CD14-positive monocyte (primary cell): ENCODE measurements at places on chromosomes 7 and 10.

GRCh38 chr10:38605153-38605661 is 511.1 kb downstream of the ZNF37A start:
- no peak for DNase-seq

DNA sequence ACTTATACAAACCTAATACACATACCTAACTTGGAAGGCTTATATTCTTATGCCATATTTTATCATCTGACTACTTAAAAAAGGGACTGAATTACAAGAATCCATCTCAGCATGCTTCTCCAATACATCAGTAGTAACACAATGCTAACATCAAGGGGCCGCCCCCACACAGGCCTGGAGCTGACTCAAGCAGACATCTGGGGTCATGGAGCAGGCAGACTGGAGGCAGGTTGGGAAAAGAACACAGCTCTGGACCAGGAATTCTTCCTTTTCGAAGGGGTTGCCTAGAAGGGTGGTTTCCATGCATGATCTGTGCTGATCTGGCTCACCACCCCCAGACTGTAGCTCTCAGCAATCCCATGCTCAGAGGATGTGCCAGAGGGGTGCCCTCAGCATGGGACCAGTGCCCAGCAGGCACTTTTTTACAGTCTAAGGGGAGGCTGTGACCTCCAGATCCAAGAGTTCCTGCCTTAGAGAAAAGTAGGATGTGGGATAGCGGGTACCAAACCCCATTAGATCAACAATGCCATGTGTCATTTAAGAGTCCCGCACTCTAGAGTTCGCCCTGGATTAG is 26.1 kb upstream of the DUSP5 start:
- no peak for DNase-seq

DNA sequence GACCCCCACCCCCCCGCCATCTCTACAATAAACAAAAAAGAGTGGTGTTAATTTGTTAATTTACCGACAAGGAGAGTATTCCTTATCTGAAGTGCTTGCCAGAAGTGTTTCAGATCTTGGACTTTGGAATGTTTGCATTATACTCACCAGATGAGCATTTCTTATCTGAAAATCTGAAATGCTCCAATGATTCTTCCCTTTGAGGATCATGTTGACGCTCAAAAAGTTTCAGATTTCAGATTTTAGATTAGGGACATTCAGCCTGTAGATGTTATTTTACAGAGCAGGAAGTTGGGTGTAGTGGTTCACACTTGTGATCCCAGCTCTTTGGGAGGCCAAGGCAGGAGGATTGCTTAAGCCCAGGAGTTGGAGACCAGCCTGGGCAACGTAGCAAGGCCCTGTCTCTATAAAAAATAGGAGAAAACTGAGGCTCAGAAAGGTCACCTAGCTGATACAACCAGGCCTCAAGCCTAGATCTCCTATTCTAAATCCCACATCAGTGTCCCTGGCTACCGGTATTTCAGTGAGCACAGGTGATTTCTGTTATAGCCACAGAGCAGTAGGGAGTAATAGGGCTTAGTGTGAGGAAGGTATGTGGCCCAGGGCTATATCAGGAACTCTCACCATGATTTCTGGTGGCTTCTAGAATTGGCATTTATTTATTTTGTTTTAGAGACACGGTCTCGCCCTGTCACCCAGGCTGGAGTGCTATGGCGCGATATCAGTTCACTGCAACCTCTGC is 35.4 kb downstream of the TMEM120A start:
- no peak for DNase-seq

DNA sequence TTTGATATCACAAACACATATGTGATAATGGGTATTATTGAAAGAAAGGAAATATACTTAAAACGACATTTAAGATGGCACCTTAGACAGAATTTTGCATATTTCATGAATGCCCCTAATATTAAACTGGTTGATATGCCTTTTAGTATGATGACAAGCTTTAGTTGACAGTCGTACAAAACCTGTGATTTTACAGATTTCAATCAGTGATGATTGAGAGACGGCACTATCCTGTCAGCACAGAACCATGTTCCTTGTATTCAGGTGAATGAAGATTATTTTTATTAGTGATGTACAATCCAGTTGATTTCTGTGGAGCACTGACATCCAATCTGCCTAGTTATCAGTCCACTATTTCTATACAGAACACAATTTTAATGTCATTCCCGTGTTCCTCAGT is 333.0 kb downstream of the CNTNAP2 start:
- DNase-seq, result no peak

GRCh38 chr7:133365917-133366316 is 113.0 kb downstream of the EXOC4 start:
- DNase-seq, result no peak

- DNase-seq, result peak; percentile 64
These were observed 278.1 kb upstream of the NRP1 start for GRCh38 chr10:33612551-33612950.

GRCh38 chr10:90741926-90742565 is 115.8 kb downstream of the HTR7 start:
- peak; percentile 2 for DNase-seq

DNA sequence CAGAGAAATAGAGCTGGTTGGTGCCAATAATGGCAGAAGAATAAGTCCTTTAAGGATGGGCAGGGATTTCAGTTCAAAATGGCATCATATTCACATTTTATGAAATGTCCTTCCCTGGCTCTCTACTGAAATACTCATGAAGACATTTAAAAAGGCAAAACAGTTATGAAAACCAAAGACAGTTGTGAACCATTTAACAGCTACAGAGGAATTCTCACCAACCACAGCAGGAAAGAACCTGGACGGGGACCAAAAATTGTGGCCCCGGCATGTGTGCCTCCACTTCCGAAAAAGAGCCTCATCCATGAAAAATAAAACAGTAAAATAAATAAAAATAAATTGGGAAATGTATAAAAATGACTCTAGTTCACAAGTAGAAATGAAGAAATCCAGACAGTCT is 539.5 kb downstream of the SUGCT start:
- no peak for DNase-seq

- DNase-seq, result no peak
These were observed 25.3 kb downstream of the CCDC6 start for GRCh38 chr10:59880971-59881510.

DNA sequence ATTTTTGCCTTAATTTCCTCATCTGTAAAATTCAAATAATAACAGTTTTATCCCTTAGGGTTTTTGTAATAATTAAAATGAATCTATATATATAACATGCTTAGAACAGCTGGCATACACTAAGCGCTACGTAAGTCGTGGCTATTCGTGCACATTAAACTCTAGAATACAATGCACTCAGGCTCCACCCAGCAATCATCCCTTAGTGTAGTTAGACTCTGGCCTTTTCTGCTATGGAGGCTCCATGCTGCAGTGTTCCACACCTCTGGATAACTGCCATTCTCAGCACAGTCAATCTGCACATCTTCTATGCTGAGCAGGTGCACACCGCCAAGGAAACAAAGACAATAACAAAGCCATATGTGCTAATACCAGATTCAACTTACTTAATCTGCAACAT is 92.9 kb downstream of the IPMK start:
- no peak for DNase-seq

GRCh38 chr10:126576336-126576735 is 94.2 kb downstream of the C10orf90 start:
- no peak for DNase-seq

GRCh38 chr7:111975346-111975745 is 230.9 kb downstream of the DOCK4 start:
- DNase-seq, result no peak

DNA sequence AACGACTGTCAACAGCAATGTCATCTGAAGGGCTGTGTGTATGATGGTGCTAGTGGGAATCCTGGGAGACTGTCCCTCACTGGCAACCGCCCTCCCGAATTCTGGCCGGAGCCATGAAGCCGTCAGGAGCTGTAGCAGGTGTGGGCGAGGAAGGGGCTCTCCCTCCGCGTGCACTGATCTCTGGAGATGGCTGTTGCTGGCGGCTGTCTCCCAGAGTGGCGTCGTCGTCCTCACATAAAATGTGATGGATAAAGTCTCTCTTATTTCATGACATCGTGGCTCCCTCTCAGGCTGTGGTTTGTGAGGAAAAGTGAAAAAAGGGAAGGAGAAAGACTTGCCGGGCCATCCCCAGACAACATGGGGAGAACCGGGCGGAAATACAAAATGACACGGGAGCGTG is 216.5 kb downstream of the DNAJB6 start:
- no peak for DNase-seq

GRCh38 chr10:66215920-66216319 is 709.9 kb upstream of the LRRTM3 start:
- no peak for DNase-seq

DNA sequence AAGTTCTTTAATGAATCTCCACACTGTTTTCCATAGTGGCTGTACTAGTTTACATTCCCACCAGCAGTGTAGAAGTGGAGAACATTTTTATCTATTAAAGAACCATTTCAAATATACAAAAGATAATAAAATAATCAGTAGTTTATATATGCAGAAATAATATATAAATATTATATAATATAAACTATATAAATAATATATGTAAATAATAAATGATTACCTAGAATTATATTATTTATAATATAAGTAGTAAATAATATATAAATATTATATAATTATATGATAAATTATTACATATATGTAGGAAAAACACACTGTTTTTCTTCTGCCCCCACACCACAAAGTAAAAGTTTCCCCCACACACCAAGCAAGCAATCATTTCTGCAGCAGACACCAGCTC is 83.5 kb upstream of the NEUROD6 start:
- no peak for DNase-seq

- DNase-seq, result no peak
These were observed 159.3 kb upstream of the CNTNAP2 start for GRCh38 chr7:145957160-145957890.

DNA sequence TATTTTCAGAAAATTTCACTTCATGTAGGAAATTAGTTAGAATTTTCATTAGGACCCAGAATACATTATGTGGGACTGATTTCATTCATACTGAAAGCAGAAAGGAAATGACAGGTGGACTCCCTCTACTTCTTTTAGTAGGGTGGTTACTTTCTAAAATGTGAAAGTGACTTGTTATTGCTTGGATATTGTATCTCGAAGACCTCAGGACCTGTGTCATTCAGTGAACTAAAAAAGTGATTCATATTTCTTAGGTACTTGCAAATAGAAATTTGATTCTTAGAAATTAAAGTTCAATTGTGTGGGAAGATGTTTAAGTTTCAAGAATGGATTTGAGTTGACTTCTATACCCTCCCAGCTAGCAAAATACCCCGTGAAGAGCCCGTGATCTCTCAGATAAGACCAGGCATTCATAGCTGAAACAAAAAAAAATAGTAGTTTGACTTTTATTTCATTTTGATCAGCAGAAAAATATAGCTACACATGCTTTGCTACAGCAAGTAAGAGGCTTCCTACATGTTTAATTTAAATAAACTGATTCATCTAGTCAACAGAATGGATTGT is 1037.1 kb downstream of the GATA3 start:
- DNase-seq, result no peak

DNA sequence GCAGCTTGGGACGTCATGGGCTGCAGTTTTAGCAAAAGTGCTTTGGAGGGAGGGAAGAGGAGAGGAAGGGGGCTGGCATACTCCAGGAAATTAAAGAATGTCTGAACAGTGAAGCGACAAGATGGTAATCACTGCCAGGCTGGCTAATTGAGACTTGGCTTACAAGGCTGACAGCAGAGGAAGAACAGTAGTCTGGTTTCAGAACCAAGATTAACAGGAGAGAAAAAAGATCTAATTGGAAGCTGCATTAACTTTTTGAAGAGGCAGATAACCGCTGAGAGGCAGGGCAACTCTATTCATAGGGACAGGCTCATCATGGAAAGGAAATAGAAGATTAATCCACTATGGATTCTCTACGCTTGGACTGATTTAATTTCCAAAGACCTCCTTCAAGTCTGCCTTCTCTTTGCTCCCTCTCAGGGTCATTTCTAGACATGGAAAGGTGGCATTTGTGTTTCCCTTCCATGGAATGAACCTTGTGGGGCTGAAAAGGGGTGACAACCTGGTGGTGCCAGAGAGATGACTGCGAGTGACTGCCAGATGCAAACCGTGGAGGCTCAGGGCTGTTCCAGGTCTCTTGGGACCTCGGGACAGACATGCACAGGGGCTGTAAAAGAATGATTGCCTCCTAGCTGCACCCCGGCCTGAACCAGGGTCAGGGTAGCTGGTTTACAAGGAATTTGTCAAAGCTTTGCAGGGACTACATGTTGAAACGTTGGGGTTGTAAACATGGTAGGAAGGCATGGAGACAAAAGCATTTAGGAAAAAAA is 210.2 kb upstream of the NPY start:
- DNase-seq, result no peak

DNA sequence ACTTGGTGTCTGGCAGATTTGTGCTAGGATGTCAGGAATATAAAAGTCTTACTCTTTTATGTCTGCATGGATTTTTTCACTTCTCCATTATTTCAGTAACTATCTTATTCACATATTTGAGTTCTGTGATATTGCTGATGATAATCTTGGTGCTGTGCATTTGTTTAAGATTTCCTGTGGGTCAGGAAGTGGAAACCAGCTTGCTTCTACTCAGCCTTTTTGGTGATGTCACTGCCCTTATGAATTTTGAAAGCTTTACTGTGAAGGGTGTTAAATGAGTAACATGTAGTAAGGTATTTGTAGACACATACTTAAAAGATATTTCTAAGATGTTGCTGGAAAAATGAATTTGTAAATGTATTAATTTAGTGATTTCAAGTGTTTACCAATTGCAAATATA is 69.5 kb upstream of the VOPP1 start:
- no peak for DNase-seq
